ENCODE measurements at places on chromosomes 1 and 21. TPM values are rescaled to one million over a fixed set of nuclear protein-coding genes. Genes with fewer than 3 reads are reported as not detected.

PTPN22 gene
- total RNA-seq = 8.3 TPM

GRCh38 chr1:67683766-67684525 is 1.1 kb upstream of the GADD45A start:
- no peak for DNase-seq

GRCh38 chr1:208503787-208504186 is 259.6 kb upstream of the PLXNA2 start:
- no peak for DNase-seq

HSD3B1 gene
- 0.48 TPM for total RNA-seq

- no peak for DNase-seq
Observed at GRCh38 chr1:29639741-29640427, 403.6 kb downstream of the PTPRU start.

DNA sequence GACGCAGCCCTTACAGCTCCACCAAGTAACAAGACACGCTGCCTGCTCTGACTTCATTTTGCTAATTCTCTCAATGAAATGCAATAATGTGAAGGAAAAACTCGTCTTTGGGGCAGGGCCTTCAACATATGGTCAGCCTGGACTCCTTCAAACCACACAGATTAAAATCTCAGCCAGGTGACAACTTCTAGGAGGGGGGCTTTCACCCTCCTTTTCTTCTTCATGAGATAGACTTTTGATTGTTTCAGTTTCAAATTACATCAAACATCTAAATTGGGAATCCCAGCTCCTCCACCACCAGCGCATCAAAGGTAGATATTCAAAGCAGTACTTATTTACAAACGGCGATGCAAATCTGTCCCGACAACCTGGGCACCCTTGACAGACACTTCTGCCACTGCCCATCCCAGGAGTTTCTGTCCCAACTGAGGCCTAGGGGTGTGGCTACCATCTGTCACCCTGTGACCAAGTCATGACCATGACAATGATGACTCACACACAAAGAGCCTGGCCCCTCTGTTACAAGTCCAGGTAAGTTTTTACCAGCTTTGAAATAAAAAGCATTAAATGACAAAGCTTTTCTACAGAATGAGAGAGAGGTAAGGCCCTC is 29.7 kb downstream of the SSBP3 start:
- DNase-seq = no peak

GRCh38 chr1:19462781-19463503 is 22.4 kb downstream of the CAPZB start:
- peak; percentile 70 for DNase-seq

PITHD1 gene
- total RNA-seq = 39.6 TPM

GPR89A gene
- 19.4 TPM for total RNA-seq

- no peak for DNase-seq
Observed at GRCh38 chr1:183003203-183003602, 20.0 kb upstream of the LAMC1 start.

DNA sequence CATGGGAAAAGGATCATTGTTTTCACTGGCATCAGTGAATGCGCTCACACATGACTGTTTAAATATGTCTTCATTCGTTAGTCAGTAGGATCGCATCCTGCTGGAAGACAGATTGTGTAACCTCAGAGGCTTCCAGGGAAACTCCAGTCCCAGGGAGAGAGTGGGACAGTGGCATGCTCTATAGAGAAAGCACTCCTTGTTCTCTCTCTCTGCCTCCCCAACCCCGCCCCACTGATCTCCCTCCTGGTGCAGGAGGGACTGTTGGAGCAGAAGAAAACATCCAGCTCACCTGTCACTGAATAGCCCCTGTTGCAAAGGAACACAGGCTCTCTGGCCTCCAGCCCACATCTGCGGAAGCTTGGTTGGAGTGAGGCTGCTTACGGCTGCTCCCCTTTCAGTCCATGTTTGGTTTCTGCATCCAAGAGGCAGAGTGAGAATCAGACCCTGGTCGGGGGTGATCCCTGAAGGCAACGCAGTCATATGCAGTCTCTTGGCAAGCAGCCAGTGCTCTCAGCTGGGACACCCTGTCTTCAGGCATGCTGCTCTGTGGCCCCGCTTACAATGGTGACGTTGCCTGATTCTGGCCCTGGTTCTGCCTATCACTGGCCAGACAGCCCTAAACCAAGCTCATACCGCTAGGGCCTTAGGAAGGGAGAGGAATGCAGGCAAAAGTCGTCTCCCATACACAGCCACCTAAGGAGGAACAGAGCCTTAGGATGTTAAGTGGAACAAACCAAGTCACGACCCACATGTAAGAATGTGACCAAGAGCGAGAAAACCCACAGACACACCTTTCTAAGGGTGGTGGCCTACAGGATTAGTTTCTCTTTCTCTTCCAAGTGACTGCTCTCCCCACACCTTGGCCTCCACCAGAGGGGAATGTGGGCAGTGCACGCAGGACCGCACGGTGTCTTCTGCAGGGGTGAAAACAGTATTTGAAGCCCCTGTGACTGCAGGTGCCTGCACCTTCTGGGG is 39.7 kb downstream of the BACE2 start:
- peak; percentile 43 for DNase-seq

- DNase-seq = no peak
Observed at GRCh38 chr1:154353460-154353904, 28.2 kb downstream of the ATP8B2 start.

OR14I1 gene
- not detected for total RNA-seq

DNA sequence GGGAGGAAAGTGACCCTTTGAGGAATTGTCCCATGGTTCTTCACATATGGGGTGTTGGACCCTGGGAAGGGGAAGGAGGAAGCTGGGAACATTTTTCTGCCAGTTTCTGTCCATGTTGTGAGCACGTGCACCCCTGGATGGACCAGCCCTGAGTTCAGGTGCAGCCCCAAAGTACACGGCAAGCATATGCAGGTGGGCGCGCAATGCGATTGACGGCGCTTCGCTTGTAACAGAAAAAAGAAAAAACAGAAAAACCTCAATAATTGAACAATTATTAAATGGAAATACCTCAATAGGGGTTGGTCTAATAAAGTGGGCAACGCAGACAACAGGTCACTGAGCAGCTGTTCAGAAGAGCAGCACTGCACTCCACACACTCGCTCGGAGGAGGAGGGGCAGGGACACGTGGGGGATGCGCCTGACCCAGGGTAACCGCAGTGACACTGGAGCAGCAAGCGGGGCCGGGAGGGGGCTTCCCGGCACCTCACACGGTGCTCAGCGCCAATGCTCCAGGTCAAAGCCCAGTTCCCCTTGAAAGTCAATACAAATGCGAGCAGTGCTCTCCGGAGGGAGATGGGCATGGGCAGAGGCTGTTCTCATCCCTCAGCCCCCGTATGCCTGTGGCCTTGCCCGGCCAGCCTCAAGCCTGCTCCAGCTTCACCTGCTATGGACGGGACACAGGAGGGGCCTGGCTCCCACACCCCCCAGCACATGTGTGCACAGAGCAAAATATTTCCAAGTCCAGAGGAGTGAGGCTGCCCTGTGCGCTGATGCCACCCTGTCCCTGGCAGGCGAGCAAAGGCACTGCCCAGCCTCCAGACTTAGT is 6.6 kb upstream of the ACTRT2 start:
- peak; percentile 31 for DNase-seq

DNA sequence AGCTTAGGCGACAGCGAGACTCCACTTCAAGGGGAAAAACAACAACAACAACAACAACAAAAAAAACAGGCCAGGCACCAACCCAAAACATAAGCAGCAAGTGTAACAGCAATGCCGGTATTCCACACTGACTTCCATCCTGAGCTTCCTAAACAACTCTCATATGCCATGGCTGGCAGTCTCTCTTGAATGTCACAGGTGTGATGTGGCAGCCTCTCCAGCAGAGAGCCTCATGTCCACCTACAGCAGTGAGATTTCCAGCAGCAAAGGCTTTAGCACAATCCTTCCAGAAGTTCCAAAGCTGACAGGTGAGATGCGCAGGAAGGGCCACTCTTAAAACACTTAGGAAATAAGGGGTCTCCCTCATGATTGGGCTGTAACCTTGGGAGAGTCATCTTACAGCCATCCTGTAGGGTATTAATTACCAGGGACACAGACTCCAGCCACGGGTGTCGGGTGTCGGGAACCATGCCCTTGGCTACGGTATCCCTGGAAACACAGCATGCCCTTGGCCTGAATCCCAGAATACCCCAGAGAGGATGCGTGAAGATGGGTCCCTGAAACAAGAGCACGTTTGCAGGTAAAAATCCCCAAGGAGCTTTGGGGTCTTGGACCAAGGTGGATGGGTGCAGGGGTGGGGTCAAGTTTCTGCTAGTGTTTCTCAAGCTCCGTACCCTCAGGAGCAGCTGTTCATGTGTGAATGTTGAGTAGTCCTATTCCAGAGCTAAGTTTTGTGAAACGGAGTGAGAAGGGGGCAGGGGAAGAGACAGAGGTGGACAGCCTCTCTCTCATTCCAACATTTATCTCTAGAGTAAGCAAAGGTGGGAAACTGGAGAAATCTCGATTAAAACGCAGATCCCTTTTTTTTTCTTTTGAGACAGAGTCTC is 31.4 kb downstream of the CLSTN1 start:
- no peak for DNase-seq

DNA sequence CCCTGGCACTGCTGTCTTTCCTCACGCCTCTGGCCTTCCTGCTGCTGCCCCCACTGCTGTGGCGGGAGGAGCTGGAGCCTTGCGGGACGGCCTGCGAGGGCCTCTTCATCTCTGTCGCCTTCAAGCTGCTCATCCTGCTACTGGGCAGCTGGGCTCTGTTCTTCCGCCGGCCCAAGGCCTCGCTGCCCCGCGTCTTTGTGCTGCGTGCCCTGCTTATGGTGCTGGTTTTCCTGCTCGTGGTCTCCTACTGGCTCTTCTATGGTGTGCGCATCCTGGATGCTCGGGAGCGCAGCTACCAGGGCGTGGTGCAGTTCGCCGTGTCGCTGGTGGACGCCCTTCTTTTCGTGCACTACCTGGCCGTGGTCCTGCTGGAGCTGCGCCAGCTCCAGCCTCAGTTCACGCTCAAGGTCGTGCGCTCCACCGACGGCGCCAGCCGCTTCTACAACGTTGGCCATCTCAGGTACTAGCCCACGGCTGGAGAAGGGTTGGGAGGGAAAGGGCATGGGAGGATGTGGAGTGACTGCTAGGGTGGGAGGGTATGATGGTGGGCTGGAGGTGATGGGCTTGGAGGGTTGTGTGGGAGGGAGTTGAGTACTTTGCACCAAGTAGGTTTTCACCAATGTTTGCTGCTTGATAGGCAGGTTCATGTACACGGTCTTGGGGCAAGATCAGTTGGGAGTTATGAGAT is 18.9 kb downstream of the VANGL2 start:
- no peak for DNase-seq

TAS1R1 gene
- not detected for total RNA-seq

DNA sequence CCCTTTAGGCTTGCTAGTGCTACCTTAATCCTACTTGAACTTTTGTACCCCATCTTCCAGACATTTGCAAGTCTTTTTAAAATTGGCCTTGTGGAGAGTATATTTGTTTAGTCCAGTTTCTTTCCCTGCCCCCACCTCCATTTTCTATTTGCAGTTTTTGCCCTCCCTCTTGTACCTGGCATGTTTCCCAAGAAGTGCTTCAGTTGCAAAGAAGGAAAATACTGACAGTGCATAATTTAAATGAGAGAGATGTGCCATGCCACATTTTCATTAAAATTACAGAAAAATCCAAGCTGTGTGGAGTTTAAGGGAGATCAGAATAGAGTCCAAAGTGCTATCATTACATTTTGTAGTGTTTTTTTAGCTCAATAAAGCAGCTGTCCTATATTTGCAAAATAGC is 150.0 kb upstream of the ADGRL2 start:
- DNase-seq = no peak

CFHR4 gene
- not detected for total RNA-seq

DNA sequence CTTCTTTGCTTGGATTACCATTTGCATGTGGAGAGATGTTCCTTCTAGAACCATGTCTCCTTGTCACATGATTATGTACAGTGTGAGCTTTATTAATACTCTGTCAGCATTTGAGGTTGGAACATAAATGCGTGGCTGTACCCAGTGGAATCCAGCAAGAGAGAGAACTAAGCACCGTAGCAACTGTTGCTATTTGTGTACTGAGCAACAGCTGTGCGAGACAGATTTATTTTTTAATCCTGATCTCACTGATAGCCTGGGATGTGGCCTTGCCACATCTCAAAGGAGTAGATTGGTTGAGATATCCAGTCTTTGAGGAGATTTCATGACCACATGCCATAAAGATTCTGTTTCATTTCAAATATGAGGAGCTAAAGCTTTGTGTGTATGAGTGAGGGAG is 43.4 kb downstream of the KIF1B start:
- DNase-seq = no peak

GRCh38 chr1:24139841-24140425 is 3.0 kb downstream of the IL22RA1 start:
- no peak for DNase-seq

DNA sequence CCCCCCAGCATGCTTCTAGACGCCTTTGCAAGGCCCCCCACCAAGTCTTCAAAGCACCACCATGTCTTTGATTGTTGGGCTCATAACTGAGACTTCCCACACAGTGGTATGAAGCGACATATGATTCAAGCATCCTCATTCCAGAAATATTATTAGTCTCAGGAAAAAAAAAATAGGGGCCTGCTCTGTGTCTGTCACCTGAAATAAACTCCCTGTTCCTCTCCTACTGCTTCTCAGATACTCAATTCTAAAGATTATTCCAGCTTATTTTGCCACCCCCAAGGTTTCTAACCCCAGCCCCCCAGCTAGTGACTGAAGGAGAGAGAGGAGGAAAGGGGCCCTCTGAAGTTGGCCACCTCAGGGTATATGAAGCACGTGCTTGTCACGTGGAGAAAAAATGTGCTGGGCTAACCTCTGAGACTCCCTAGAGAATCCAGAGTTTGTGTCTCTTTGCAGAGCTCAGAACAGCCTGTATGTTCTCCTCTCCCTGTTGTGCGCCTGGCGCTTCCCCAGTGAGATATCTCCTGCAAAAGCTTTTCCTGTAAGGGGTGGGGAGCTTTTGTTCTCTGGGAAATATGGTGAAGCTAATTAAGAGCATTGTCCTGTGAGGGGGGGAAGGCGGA is 35.9 kb upstream of the RASAL2 start:
- no peak for DNase-seq

- peak; percentile 56 for DNase-seq
Observed at GRCh38 chr1:247373721-247374141, 42.1 kb upstream of the ZNF496 start.

DNA sequence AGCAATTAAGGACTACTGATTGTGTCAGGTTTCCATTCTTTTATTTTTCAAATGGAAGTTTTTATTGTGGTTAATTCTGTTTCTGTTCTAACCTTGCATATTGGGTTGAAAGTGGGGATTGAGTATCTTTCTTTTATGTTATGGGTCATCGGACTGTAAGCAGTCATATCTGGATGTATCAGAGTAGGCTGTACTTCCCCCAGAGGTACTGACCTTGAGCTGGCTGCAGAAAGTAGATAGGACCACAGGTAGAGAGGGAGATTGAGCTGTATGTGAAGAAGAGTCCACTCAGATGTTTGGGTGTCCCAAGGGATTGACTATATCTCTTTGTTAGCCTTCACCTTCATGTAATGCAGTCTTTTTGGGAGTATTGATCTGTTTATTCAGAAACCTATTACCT is 20.5 kb upstream of the ALG14 start:
- no peak for DNase-seq
